GM23338 (cell line): ENCODE measurements at places on chromosomes 4 and X.

- DNase-seq: peak; percentile 77
Observed at GRCh38 chr4:28686618-28687017, 1826.0 kb downstream of the STIM2 start.

GRCh38 chr4:110586131-110586850 is 36.6 kb downstream of the PITX2 start:
- DNase-seq: peak; percentile 79

GRCh38 chr4:15400981-15401671 is 26.7 kb upstream of the C1QTNF7 start:
- no peak for DNase-seq

- DNase-seq: no peak
Observed at GRCh38 chr4:80710748-80711451, 319.6 kb upstream of the BMP3 start.

DNA sequence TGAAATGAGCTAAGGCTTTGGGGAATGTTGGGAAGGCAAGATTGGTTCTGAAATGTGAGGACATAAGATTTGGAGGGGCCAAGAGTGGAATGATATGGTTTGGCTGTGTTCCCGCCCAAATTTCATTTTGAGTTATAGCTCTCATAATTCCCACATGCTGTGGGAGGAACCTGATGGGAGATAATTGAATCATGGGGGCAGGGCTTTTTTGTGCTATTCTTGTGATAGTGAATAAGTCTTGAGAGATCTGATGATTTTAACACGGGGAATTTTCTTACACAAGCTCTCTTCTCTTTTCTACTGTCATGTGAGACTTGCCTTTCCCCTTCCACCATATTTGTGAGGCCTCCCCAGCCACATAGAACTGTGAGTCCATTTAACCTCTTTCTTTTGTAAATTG is 157.6 kb upstream of the C1QTNF7 start:
- DNase-seq: no peak

DNA sequence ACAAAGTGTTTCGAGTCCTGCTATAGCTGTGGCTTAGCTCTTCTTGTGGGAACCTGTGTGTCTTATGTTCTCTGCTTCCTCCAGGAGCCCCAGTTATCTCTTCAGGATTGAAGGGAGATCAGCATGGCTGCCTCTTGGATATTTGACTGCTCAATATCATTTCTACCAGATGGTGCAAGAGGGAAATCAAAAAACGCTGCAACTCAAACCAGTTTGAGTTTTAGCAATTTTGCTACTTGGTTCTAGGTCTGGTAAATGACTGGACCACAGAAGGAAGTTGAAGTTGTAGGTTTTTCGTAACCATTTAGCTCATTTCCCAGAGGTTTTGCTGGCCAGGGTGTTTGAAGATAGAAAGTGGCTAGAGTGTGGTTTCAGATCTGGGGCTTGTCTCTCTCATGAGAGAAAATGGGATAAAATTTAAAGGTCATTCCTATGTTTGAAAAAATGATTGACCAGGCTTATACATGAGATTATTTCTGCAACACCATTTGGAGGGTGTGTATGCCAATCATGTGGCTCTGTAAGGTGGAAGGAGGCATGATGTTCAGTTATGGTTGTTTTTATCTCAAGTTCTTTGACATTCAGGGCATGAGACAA is 210.4 kb downstream of the SPRY1 start:
- no peak for DNase-seq

- DNase-seq: no peak
Observed at GRCh38 chr4:62475596-62475995, 1275.5 kb downstream of the ADGRL3 start.

- DNase-seq: no peak
Observed at GRCh38 chrX:132033166-132033565, 10.1 kb downstream of the STK26 start.

DNA sequence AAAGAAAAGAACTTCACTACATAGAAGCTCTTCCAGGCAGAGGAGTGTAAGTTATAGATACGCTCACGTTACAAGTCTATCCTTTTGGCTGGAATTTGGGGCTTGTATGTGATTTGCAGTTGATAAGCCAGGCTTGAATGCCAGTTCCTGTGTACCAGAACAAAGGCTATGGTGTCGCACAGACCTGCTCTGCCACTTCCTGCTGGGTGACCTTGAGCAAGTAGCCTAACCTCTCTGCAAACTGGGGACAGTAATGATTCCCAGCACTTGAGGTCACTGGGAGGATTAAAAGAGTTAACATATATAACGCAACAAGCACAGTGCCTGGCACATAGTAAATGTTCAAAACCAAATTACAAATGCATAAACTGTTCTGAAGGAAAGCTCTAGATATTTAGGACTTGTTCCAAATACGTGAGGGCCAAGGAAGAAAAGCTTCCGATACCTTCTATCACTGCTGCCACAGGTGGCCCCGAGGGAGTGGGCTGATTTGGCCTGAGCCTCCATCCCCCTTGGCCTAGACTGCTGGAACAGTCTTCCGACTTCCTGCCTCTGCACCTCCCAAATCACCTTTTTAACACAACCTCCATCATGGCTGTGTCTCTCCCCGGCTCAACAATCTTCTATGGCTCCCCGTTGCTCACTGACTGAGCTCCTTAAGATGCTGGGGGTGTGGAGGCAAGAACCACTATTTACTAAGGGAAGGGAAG is 1.3 kb upstream of the SOWAHD start:
- no peak for DNase-seq

DNA sequence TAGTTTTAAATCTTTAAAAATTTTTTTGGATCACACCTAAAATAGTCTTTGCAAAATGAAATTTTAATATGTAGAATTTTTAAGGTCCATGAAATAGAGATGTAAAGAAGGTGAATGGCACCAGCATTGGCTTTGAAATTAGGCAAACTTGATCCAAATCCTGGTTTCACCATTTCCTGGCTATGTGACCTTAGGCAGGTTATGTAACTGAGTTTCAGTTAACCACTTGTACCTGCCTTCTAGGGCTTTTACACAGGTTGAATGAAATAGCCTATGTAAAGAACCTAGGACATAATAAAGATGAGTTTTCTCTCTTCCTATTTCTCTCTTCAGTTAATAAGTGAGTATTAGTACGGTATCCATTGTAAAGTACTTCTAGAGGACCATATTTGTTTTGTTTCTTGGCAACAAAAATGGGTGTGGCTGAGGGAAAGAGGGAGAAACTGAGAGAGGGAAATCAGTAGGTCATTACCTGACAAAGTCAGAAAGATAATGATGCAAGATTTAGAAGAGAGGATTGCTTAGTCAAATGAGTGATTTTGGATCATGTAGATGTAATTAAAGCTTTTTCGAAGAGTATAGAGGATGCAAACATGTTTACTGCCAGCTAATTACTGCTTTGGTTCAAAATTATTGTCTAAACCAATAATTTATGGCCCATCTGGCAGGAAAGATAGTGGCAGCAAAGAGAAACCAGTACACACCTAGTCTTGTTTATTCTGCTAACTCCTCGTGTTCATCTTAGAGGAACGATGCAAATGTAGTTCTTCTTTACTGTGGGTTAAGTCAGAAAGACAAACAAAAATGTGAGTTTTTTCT is 81.9 kb downstream of the PDLIM5 start:
- DNase-seq: no peak

DNA sequence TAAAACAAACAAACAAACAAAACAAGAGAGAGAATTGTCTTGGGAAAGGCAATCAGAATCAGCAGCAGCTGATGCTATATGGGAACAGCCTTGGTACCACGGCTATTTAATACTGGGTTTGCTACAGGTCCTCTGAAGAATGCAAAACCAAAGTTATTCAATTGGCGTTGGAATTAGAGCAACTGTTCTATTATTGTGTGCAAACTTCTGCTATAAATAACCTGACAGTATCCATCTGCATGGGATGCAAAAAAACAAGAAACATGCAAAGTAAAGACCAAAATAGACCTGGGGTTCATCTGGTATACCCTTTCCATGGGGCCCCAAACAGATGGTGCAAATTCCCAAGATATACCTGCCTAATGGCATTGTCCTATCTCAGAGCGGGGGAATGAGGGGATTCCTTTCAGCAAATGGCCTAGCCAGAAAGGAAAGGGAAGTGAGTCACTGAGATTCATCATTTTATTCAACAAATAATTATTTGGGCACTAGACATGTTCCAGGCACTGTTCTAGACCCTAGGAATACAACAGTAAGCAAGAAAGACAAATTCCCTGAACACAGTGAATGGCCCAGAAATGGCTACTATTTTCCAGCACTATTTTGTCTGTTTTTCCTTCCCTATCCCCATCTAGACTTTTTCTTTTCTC is 268.9 kb downstream of the FBXW7 start:
- DNase-seq: no peak

GRCh38 chrX:6599230-6599860 is 64.4 kb upstream of the VCX3A start:
- DNase-seq: no peak

DNA sequence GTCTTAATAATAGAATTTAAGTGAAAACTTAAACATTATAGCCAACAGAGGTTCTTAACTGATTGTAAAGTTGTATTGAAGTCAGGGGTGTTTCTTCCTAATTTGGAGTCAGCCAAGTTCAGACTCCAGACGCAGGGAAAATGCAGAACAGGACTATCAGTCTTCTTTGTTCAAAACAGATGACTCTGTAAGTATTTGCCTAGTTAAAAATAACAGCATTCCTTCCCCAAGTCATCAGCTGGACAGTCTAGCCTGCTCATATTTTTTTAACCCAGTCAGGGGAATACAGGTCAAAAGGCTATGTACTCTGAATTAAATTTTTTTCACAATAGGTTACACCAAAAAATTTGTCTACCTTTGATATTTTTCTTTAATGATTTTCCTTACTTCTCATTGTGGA is 73.8 kb upstream of the DCLK2 start:
- DNase-seq: no peak

- DNase-seq: peak; percentile 57
Observed at GRCh38 chrX:49172280-49172780, 632 bp downstream of the PLP2 start.

- no peak for DNase-seq
Observed at GRCh38 chrX:24550166-24550565, 85.1 kb downstream of the PDK3 start.

GRCh38 chr4:18419780-18420179 is 398.2 kb upstream of the LCORL start:
- DNase-seq: no peak

GRCh38 chr4:11843927-11844326 is 415.2 kb upstream of the HS3ST1 start:
- DNase-seq: no peak

DNA sequence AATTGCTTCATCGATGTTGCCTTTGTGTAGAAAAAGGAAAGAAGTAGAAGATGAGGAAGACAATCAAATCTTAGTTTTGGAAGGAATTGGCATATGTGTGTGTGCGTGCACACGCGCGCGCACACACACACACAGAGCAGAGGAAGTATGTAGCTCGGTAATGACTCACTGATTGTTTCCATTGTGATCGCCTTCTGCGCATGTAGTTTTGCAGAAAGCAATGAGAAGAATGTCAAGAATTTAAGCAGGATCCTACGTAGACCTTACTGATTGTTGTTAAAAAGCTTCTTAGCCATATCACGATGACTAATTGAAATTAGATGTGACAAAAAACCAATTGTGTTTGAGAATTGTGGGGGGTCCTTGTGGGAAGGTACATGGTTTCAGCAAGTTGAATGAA is 12.8 kb upstream of the LIMCH1 start:
- peak; percentile 82 for DNase-seq

GRCh38 chrX:48806081-48806480 is 4.2 kb downstream of the HDAC6 start:
- DNase-seq: no peak

GRCh38 chr4:51830156-51830720 is 12.7 kb upstream of the DCUN1D4 start:
- DNase-seq: no peak

- peak; percentile 17 for DNase-seq
Observed at GRCh38 chr4:164596318-164596878, 157.5 kb upstream of the SMIM31 start.

GRCh38 chr4:158571736-158572135 is 50.1 kb downstream of the RXFP1 start:
- peak; percentile 87 for DNase-seq

DNA sequence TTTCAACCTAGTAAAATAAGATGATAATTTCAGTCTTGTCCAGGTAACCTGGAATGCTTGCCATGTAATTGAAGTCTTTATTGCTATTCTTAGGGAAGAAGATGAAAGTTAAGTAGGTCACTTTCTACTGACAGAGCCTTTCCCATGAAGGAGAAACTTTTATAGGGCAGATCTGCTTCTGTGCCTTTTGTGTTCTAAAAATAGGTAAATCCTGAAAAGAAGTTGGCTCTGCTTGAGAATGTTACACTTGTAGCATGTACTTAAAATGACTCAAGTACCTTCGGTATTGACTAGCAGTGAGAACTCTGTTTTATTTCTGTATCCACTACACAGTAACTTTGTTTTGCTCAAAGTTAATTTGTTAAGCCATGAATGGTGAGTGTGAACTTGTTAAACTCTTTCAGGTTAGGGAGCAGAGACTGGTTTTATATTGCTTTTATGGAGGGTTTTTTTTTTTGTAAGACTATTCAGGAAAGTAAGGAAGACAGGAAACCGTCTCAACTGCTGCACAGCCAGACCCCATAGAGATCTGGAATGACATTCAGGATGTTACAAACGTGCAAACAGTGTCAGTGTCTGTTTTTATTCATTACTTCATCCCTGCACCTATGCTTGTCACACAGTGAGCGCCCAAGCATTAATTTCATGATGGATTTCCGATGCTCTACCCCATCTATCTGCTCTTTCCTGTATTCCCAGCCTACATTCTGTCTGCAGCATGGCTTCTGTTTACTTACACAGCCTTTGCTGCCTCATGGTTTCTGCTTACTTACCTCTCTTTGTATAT is 53.0 kb downstream of the SEPTIN11 start:
- no peak for DNase-seq

- DNase-seq: peak; percentile 87
Observed at GRCh38 chr4:7335344-7336066, 99.2 kb downstream of the PSAPL1 start.

DNA sequence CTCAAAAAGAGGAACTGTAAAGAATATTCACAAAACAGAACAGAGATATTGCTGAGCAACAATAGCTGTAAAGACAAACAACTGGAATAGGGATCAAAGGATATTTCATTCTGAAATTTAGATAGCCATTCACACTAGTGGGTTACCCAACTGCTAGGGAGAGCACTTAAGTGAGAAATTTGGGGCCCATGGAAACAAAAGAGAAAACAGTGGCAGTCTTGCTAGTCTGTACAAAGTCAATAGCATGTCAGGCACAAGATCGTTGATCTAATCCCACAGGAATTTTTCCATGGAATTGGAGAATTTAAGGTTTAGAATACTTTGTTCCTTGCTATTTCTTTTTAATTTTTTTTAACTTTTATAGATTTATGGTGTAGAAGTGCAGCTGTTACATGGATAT is 467.0 kb downstream of the PCDH18 start:
- DNase-seq: peak; percentile 1

GRCh38 chr4:153438916-153439756 is 27.0 kb upstream of the TMEM131L start:
- no peak for DNase-seq

GRCh38 chrX:2414384-2414783 is 86.4 kb downstream of the DHRSX start:
- DNase-seq: no peak
